ENCODE measurements at places on chromosomes 2 and 18.
A peak's percentile ranks its signal among the peaks of the same experiment; 100 is the strongest.

DNA sequence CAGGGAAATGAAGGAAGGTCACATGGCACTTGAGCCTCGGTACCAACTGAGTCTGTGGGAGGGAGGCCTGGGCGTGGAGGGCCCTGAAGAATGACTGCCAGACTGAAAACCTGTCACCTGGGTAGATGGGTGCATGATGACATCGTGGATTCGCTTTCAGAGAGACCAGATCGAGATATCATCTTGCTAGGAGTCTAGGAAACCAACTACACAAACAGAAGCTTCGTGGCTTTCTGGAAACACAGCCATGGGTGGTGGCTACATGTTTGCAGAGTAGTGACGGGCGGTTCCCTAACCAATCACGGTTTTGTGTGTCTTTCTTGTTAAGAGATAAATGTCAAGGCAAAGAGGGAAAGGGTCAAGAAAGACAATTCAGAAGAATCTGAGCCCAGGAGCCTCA is 155.0 kb downstream of the EIPR1 start:
- DNase-seq, result no peak

DNA sequence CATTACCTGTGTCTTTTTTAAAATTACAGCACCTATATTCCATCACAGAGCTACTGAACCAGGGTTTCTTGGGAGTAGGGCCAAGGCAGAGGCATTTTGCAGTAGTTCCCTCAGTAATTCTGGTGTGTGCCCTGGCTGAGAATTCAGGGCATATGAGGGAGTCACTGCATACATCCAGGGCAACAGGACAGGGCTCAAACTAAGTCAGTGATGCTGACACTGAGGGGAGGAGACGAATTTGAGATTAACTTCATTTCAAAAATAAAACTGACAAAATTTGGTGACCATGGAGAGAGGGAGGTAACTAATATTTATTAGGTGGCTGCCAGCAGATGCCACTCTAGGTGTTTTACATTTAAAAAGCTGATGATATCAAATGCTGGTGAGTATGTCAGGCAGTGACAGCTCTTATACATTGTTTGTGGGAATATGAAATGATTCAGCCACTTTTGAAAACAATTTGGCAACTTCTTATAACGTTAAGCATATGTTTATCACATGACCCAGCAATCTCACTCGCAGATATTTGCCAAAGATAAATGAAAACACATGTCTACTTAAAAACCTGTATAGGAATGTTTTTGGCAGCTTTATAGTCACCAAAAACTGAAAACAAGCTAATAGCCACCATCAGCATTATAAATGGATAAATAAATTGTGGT is 20.3 kb downstream of the STRADB start:
- DNase-seq, result no peak

DNA sequence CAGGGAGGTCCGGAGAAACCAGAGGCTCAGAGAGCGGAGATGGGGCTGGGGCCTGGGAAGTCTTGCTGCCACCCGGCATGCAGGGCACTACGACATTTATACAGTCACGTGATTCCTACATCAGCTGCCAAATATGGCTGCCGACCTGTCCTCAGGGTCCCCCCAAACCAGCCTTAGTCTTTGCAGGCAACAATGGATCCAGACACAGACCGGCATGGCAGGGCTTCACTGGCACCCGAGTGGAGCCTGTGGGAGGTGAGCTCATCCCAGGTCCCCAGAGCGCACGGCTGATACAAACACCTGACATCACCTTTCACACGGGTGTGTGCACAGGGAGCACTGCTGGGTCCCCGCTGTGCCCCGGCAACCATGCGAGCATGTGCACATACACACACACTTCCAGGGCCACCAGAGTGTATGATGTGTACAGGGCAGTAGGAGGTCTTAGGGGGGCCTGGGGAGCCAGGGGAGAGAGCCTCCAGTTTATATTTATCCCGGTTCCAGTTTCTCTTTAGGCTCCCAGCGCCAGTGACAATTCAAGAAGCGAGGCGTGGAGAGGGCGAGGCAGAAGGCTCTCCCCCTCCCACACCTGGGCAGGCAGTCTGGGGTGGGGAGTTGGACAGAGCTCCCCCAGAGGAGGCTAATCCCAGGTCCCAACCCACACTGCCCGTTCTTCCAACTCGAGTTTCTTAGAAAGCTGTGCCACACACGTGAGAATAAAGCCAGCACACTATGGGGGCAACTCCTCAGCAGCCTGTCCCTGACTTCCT is 2.7 kb downstream of the SEMA4C start:
- DNase-seq, result no peak

- DNase-seq, result no peak
Observed at GRCh38 chr2:136086253-136087016, 31.5 kb downstream of the CXCR4 start.

DNA sequence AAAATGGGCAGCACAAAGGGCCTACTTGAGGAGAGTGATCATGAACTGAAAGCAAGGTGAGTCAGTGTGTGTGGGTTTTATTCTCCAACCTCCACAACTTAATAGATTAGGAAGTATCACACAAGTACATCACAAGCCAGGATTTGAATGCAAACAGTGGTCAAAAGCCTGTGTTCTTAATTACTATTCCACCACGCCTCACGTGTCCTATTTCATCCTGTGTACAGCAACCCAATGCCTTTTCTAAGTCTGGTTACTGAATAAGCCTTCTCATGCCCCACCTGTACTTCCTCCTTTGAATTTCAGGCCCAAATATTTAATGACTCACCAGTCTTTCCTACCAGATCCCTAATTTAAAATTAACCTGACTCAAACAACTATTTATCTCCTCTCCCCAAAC is 755.7 kb upstream of the SLC8A1 start:
- no peak for DNase-seq

DNA sequence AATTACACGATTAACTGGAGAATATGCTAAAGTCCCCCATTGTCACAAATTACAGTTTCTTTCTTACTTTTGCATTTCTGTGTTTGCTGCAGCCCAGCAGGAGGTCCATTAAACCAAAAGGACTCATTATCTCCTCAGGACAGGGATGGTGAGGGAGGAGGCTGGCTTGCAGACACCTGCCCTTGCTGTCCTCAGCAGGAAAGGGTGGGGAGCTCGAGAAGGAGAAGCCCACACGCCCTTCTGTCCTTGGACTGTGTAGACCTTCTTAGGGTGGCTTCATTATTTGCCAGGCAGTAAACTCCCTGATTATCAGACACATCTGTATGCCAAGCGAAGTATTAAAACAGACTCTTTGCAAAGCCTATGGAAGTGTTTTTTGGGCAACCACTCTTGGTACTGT is 196.0 kb downstream of the LDLRAD4 start:
- DNase-seq, result no peak

DNA sequence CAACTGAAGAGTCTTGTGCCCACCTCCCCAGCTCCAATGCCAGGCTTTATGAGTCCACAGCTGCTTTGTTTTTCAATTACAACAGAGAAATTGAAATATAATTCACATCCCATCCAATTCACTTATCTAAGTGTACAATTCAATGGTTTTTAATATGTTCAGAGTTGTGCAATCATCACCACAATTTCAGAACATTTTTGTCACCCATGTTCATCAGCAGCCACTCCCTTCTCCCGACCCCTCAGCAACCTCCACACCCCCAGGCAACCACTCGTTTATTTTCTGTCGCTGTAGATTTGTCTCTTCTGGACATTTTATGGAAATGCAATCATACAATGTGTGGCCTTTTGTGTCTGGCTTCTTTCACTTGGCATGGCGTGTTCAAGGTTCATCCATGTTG is 23.3 kb downstream of the INHBB start:
- no peak for DNase-seq

DNA sequence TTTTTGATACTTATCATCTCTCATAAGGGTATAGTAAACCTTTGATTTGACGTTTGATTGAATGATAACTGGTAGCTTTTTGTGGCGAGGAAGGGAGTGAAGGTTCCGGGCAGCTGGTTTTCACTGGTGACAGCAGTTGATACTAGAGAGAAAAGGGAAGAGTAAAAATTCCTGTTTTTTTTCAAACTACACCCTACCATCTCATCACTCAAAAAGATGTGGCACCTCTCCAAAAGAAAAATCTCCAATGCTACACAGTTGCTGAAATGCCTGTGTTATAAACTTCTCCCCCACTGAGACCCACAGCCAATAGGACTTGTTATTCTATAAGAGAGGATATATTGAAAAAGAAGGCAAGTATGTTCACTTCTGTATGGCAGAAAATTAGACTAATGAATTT is 154.0 kb downstream of the MAIP1 start:
- no peak for DNase-seq

- no peak for DNase-seq
Observed at GRCh38 chr2:225040856-225041206, 1.4 kb downstream of the DOCK10 start.

GRCh38 chr2:6181525-6181924 is 489.3 kb downstream of the SOX11 start:
- no peak for DNase-seq

DNA sequence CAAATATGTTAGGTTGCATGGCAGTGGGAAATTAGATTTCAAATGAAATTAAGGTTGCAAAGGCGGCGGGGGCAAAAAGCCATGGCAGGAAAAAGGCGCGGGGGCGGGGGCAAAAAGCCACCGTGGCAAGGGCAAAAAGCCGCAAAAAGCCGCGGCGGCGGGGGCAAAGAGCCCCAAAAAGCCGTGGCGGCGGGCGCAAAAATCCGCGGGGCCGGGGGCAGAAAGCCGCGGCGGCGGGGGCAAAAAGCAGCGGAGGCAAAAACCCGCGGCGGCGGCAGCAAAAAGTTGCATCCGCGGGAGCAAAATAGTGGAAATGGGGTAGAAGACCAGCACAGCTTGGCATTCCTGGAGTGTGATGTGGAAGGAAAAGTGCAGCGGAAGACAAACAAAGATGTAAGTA is 417.1 kb downstream of the ANKRD30B start:
- DNase-seq, result no peak

DNA sequence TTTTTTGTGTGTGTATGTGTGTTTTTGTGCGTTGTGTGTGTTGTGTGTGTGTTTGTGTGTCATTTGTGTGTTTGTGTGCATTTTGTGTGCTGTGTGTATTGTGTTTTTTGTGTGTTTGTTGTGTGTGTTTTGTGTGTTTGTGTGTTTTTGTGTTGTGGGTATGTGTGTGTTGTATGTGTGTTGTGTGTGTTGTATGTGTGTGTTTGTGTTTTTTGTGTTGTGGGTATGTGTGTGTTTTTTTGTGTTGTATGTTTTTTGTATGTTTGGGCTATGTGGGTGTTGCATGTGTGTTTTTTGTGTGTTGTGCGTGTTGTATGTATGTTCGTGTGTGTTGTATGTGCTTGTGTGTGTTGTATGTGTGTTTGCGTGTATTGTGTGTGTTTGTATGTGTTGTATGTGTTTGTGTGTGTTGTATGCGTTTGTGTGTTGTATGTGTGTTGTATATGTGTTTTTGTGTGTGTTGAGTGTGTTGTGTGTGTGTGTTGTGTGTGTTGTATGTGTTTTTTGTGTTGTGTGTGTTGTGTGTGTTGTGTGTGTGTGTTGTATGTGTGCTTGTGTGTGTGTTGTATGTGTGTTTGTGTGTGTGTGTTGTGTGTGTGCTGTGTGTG is 275.3 kb downstream of the HRH4 start:
- no peak for DNase-seq

GRCh38 chr2:144439993-144440392 is 79.9 kb downstream of the ZEB2 start:
- no peak for DNase-seq

GRCh38 chr18:50334546-50335152 is 40.2 kb upstream of the SKA1 start:
- no peak for DNase-seq

GRCh38 chr2:10478298-10478625 is 30.1 kb upstream of the ODC1 start:
- DNase-seq, result no peak

DNA sequence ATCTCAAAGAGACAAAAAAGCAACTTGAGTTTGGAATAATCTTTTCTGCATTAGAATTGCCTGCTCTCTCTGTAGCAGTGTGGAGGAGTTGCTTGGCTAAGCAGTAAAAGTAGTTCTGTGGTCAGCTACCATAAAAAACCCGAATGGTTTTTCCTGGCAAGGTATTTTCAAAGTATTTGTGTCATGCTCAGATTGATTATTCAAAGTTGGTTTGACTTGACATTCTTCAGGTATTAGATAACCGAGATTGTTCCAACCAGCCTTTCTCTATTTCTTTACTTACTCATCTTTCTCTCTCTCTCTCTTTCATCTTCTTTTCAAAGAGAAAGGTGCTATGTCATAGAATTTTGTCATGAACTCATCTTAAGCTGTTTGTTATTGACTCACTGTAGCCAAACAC is 404.9 kb downstream of the CPS1 start:
- no peak for DNase-seq

GRCh38 chr2:3728104-3729054 is 25.0 kb downstream of the DCDC2C start:
- DNase-seq, result no peak

DNA sequence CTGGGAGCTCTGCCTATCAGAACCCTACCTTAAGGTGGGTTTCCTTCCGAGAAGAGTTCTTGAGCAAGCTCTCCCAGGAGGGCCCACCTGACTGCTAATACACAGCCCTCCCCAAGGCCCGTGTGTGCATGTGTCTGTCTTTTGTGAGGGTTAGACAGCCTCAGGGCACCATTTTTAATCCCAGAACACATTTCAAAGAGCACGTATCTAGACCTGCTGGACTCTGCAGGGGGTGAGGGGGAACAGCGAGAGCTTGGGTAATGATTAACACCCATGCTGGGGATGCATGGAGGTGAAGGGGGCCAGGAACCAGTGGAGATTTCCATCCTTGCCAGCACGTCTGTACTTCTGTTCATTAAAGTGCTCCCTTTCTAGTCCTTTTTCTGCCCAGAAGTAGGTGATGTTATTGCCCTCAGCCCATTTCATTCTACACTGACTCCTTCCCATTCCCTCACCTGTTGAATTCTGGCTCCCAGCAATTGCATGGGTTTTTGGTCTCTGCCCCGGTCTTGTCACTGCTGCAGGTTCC is 6.5 kb downstream of the TMEM37 start:
- DNase-seq, result no peak

- no peak for DNase-seq
Observed at GRCh38 chr18:52341608-52342381, 1.8 kb downstream of the DCC start.

GRCh38 chr18:48798334-48799245 is 152.2 kb downstream of the SMAD7 start:
- DNase-seq, result peak; percentile 30

GRCh38 chr18:13548966-13549879 is 177.1 kb downstream of the FAM210A start:
- no peak for DNase-seq

DNA sequence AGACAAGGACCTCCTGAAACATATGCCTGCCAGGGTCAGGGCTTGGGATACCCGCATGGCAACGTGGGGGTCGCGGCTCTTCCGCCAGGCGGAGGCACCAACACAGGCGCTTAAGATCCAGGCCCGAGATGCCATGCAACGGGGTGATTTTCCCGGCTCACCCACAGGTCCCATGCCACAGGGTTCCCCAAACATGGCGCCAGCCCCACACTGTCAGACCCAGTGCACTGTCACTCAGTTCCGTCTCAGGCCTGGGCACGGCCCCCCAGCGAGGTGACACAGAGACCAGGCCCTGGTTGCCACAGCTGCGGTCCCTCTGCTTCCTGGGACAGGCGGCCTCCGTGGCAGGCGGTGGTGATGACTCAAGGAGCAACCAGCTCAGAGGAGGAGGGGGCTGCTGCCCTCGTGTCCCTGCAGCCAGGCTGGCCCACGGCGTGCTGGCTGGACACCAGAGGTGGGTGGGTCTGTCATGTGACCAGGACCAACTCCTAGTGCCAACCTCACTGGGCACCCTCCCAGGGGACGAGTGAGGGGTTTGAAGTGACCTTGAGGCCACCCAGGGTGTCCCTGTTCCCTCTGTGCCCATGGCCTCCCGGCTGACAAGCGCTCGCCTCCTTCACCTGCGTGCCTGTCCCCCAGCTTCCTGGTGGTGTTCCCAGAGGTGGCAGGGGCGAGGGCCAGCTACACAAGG is 4.9 kb downstream of the PDCD1 start:
- DNase-seq, result peak; percentile 58

GRCh38 chr2:39547811-39548719 is 111.0 kb upstream of the MAP4K3 start:
- peak; percentile 80 for DNase-seq

All from RWPE2 (cell line).